Stimulated activated CD4-positive, alpha-beta T cell treated with anti-CD3 and anti-CD28 coated beads, Interleukin-2, amount 100 ng/mL, for 24 hours (primary cell): ENCODE measurements at places on chromosomes 6 and 20.

GRCh38 chr6:131819572-131820124, 11.8 kb downstream of the ENPP1 start:
- no peak for DNase-seq

DNA sequence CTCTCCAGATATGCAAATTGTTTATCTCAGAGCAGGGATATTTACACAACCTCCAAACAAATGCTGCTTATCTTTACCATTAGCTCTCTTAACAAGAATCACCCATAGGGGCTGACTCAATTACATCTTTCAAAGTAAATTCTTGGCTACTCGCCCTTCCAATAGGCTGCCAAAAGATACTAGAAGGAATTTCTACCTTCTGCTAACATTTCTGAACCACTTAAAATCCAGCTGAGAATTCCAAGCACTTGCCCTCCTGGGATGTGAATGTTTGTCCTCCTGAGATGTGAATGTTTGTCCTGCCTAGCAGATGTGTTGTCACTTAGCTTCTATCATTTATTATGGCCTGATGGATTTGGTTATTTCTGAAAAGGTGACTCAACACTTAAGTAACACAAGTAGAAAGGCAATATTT, 388.0 kb downstream of the GJA1 start:
- DNase-seq: no peak

DNA sequence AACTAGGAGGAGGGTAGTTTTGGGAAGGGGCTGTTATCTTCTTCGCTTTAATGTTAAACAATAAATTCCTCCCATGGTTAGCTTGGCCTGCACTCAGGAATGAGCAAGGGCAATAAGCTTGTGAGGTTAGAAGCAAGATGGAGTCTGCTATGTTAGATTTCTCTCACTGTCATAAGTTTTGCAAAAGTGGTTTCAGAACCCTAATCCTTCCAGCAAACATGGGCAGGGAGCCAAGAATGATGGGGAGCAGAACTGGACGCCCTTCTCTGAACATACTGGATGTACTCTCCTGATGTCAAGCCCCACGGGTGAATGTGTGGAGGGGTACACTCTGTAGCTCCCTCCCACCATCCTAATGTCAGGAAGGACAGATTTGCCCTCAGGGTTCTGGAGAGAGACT, 22.3 kb downstream of the C6orf163 start:
- DNase-seq: no peak

DNA sequence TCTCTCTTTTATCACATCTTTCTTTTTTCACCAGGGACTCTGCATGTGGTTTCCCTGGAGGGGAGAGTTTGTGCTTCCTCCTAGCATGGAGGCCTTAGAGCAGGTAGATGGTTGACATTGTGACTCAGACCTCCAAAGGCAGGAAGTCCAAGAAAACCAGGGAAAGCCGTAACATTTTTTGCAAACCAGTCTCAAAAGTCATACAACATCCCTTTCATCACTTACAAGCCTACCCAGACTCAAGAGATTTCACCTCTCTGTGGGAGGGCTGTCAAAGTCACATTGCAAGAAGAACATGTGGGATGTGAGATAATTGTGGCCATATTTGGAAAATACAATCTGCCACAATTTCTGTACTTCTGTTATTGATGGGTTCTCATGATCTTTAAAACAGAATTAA, 46.2 kb downstream of the SNRNP48 start:
- DNase-seq: no peak

DNA sequence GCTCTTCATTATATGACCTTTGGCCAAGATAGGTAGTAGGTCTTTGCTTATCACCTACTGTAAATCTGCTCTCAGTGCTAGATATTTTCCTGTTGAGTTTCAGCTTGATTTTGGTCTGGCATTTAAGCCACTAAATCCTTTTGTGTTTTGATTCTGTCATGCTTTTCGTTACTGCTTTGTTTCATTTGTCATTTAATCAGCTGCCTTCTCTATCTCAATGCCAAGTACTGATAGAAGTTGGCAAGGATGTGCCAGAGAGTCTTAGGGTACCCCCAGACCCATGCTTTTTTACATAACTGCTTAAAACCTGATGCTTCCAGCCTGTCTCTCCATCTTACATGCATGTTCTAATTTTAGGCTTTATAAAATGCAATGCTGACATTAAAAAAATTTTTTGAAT, 300.1 kb upstream of the SASH1 start:
- DNase-seq: no peak

DNA sequence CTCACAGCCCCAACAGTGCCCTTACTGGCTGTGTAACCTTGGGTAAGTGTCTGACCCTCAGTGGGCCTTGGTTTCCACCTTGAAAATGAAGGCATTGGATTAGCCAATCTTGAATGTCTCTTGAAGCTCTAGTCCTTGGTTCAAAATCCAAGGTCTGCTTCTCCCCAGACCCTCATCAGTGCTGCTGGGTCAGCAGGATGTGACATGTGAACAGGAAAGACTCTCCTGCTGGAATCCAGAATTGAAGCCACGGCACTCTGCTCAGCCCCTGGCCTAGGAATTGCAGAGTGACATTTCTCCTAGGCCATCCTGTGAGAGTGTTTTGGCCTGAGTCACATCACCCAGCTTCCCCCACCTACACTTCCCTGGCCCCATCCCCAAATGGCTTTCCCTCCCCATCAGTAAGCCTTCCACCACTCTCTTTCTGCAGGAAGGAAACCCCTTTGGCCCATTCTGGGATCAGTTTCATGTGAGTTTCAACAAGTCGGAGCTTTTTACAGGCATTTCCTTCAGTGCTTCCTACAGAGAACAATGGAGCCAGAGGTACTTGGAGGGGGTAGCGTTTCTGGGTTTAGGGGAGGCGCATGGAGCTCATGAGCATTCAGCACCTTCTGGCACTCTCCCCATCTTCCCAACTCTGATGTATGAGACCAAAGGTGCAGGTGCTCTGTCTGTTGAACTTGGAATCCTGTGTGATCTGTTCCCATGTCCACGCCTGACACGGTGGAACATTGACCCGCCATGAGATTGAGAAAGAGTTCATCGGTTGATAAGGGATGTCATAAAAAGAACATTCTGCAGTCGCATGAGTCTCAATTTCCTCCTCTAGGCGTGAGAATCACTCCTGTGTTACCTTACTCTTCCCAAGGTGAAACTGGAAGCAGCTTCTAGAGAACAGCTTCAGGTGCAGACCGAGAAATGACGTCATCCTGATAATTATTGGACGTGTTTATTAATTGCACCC, 8.8 kb downstream of the POFUT1 start:
- no peak for DNase-seq

GRCh38 chr6:46353528-46353927, 137.7 kb downstream of the RCAN2 start:
- DNase-seq: no peak
